Left cardiac atrium (tissue), 4 donors: ENCODE measurements at places on chromosomes 12 and 14.
A peak's percentile ranks its signal among the peaks of the same experiment; 100 is the strongest.

- no peak for DNase-seq
Measured at GRCh38 chr12:125889742-125890141, 824.5 kb downstream of the AACS start.

GRCh38 chr12:107347261-107347660 lies 253.9 kb upstream of the CRY1 start:
- no peak for DNase-seq

DNA sequence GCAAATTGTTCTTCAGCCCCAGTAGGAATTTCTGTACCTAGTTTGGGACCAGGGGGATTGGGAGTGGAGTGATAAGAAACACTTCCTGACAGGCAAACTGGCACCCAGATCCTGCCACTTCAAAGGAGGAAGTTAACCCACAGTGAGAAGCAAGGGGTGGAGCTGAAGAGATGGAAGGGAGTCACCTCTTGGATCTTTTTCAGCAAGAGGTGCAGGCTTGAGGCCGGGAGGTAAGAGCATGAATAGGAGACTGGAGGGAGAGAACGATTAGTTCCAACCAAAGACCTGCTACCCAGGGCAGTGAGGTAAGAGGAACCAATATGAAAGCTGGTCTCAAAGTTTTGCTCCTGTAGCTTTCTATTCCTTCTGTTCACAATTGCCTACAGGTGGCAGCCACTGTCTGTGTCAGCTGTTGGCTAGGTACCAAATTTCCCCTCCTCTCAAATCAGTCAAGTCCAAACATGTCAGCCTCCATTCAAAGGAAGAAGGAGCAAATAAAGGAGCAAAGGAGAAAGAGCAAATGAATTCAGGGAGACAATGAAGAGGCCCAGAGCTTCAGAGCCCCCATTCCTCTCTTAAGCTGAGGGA lies 14.9 kb upstream of the TAC3 start:
- no peak for DNase-seq

- no peak for DNase-seq
Measured at GRCh38 chr12:2686280-2686646, 108.5 kb upstream of the FKBP4 start.

DNA sequence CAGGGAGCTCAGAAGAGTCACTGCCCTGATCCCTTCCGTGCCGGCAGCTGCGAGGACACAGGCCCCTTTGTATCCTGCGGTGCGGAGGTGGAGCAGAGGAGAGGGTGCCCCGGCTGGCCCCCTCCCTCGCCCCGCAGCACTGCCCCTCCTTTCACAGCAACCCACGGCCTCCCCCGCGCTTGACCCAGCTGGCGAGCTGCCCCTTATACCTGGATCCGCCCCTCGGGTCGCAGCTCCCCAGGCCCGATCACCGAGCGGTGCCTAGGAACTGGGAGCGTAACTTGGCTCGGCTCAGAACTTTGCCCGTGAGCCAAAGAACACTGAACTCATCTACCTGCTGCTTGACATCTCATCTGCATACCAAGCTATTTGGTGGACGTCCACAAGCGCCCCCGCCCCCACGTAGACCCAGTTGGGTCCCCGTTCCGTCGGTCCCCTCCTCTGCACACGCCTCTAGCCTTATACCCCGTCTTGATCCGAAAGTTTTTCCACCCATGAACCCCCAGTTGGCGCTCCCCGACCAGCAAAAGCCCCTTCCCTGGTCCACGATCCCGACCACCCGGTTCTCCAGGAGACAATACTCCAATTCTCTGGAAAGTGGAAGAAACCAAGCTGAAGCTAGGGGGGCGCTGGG lies 697 bp upstream of the DNAJC14 start:
- DNase-seq = peak; percentile 66

DNA sequence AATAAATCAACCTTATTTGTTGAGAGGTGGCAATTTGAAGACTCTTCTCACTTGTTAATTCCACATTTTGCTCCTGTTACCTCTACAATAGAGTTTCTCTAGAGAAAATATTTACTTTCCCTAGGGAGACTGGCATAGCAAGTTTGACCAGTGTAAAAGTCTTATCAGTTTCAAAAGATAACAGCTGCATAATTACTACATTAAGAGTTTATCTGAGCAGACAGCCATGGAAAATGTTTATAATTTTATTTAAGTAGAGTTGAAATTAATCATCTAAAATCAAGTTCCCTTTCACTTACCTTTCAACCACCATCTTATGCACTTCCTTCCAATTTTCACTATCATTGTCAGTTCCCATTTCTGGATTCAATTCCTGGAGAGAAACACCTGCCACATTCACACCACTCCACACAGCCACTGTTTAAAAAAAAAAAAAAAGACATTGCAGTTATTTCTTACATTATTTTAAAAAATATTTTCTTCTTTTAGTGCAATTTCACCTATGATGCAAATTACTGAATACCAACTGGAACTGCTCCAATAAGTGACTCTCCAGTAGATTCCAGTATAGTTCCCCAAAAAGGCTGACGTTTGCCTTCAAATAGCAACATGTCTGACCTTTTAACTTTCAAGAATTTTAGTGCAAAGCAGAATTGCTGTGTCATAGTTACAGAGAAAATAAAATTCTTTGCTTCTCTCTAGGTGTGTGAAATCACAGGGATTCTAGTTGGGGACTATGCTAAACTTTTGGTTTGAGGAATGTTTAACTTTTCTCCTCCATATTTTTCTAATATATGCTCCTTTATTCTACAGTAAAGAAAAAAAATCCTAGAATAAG lies 19.4 kb downstream of the LDHB start:
- no peak for DNase-seq

- DNase-seq = no peak
Measured at GRCh38 chr14:76698191-76698590, 63.1 kb upstream of the VASH1 start.

- DNase-seq = no peak
Measured at GRCh38 chr14:58797010-58797429, 159.3 kb downstream of the DACT1 start.

- DNase-seq = peak; percentile 56
Measured at GRCh38 chr14:24430682-24431568, 1.2 kb downstream of the KHNYN start.

GRCh38 chr14:33592297-33592696 lies 358.6 kb downstream of the EGLN3 start:
- no peak for DNase-seq

DNA sequence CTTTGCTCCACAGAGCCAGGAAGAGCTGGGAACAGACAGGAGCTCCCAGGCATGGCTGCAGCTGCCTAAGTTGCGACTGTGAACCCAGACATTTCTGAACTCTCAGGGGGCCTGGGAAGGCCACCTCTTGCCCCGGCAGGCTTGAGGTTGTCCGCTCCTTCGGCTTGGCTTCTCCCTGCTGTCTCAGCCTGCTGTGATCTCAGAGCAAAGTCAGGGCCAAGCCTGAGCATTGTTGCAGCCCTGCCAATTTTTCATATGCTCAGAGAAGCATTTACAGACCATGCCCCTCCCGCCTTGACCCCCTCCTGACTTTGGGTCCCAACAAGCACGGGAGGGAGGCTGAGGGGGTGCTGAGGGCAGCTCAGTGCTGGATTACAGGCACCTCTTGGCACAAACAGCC lies 1439.1 kb upstream of the FLRT2 start:
- no peak for DNase-seq

DNA sequence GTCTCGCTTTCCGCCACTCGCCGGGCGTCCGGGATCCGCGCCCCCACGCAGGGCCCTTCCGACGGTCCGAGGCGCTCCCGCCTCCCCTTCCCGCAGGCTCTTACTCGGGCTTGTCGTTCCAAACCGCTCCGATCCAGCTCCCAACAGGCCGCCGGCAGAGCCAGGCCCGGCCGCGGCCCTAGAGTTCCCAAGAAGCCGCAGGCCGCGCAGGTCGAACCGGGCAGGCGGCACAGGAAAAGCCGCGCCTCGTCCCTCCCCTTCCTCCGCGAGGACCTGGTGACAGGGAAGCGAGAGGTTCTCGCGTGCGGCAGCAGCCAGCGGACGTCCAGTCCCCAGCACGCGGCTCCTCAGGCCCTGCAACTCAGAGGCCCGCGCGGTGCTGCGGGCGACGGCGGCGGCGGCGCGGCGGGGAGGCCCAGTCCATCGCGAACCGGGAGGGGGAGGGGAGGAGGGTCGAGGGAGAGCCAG lies 272 bp downstream of the HECTD1 start:
- no peak for DNase-seq

GRCh38 chr12:50058743-50059312 lies 1.4 kb downstream of the ASIC1 start:
- DNase-seq = no peak

- DNase-seq = no peak
Measured at GRCh38 chr14:69619012-69619411, 7.6 kb downstream of the SUSD6 start.

DNA sequence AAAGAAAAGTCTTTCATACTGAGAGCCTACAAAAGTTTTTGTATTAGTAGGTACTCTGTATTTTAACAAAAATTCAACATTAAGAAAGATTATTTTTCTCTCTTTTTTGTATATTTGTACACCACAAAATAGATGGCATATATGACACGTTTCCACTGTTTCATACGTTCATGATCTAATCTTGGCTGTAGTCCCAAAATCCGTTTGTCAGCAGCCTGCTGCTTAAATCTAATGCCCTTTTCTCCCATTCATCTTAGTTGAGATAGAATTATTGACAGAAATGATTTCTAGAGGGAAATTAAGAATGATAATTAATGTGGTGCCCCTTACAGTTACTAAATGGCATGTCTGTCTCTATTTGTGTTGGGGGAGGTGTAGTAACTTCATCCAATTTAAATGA lies 140.7 kb upstream of the NOVA1 start:
- no peak for DNase-seq

DNA sequence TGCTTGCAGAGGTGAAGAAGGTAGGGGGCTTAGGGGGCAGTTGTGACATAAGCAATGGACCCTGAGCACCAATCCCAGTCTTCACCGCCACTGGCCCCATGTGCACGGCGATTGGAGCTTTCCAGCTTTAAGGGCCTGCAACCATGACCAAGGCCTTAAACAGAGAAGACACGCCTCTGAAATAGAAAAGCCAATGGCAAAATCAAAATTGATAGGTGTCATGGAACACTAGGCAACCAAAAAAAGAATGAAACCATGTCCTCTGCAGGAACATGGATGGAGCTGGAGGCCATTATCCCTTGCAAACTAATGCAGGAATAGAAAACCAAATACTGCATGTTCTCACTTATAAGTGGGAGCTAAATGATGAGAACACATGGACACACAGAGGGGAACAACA lies 146.3 kb downstream of the SCARB1 start:
- no peak for DNase-seq
